ENCODE measurements at places on chromosomes 7 and 10.

DNA sequence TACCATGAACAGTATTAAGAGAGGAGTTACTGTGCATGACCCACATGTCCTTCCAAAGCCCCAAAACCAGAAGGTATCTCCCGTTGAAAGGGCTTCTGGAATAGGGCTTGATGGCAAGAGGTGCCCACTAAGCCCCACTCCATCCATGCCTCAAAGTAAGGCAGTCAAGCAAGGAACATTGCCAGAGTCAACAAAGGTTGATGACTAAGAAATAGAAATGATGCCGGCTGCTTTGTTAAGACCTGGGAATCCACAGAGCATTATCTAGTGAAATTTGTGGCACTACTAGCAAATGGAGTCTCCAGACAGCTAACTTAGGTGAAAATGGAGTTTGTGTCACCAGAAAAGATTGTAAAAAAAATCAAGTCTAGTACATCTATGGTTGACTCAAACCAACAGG lies 6.2 kb downstream of the SFR1 start:
- DNase-seq, result no peak

DNA sequence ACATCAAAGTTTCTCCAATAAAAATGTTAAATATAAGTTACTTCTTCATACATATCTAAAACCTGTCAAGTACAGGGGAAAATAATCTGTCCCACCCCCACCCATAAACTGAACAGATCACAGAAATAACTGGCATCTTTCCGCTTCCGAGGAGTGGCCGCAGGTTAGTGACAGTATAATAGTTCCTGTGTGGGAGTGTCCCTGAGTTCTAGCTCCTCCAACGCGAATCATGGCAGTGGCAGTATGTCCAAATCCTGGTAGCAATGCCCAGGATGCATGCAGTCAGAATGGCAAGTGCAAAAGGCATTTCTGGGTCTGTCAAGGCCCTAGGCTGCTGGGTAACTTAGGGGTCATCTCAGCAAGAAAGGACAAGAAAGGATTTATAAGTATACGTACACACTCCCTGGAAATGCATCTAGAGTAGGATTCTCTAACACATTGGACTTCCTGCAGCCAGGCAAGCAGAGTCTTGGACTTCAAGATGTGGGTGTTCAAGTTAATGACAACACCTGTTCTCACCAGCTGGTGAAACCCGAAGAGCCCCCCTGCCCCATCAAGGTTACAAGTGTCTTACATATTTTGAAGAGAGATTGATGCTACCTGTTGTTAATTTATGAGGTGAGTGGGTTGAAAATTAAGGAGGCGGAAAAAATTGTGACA lies 94.4 kb upstream of the COL1A2 start:
- no peak for DNase-seq

DNA sequence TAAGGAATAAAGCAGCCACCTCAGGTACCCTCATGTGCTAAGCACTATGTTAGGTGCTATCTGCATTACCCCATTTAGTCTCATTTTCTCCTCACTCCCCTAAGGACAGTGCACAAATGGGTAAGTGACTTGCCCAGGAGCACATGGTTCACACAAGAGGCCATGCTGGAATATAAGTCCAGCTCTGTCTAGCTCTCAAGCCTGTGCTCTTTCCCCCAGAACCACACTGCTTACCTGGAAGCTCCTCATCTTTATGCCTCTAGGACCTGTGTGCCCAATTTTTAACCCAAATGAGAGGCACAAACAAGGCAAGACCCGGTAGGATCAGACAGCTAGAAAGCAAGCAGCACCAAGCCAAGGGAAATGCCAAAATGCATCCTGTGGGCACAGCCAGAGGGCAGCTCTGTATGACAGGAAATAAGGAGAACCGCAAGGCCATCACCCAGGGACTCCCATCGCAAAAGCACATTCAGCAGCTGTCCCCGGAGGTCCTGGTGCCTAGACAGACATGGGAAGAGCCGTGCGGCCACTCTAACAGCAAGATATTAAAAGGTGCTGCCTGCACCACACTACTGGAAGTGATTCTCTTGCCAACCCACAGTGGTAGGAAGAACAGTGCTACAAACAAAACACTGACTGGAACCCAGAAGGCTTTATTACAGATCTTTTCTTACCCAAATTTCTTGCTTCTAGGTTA lies 88.1 kb downstream of the GSAP start:
- no peak for DNase-seq

DNA sequence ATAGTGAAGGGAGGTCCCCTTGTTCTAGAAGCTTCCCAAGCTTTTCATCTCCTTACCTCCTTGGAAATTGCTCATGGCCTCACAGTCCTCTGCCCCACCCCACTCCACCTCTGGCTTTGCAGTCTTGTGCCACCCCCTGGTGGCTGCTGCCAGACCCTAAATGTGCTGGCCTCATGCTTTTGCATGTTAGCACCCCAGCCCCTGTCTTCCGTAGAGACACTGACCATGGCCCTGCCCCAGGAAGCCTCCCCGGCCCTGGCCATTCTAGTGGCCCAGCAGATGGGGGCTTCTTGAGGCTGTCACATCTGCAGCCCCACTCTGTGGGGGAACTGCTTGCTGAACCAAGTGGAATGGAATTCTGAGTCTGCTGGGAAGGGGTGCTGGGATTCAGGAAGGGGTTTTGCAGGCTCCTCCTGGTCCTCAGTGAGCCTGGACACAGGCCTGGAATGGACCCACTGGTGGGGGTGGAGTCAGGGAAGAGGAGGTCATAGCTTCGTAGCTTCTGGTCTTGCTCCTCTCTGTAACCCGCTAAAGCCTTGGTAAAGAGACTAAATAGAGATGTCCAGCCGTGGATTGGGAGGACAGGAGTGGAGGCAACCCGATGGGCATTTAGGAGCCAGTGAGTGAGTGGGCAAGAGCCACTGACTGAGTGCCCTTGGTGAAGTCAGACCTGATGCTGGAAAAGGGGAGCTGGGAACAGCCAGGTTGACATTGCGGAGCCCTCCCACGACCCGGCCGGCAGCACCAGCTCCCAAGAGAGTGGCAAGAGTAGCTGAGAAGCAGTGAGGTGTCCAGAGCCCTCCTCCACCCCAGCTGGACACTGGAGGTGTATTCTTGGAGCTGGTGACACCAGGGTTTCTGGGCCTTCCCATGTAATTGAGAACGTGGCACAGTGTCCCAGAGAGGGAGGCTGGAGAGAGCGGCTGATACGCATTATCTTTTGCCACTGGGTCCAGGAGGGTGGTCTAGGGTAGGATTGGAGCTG lies 20.9 kb downstream of the RAMP3 start:
- DNase-seq, result no peak

GRCh38 chr10:26251925-26252324 lies 35.4 kb downstream of the GAD2 start:
- DNase-seq, result no peak

DNA sequence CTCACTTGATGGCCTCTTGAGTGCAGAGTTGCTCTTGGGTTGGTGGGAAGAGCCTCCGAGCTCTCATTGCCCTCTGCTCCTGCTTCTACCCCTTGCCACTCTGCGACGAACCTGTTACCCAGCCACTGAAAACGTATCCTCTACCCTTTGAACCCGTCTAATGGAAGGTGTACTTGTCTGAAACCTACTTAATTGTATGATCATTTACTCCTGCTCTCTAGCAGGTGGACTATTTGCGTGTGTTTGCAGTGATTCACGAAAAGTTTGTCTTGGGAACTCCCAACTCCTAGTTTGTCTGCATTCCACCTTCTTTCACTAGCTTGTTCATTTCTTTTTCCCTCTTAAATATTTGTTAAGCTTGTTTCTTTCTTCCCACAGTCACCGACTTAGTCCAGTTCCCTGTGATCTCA lies 503 bp downstream of the CROT start:
- no peak for DNase-seq

DNA sequence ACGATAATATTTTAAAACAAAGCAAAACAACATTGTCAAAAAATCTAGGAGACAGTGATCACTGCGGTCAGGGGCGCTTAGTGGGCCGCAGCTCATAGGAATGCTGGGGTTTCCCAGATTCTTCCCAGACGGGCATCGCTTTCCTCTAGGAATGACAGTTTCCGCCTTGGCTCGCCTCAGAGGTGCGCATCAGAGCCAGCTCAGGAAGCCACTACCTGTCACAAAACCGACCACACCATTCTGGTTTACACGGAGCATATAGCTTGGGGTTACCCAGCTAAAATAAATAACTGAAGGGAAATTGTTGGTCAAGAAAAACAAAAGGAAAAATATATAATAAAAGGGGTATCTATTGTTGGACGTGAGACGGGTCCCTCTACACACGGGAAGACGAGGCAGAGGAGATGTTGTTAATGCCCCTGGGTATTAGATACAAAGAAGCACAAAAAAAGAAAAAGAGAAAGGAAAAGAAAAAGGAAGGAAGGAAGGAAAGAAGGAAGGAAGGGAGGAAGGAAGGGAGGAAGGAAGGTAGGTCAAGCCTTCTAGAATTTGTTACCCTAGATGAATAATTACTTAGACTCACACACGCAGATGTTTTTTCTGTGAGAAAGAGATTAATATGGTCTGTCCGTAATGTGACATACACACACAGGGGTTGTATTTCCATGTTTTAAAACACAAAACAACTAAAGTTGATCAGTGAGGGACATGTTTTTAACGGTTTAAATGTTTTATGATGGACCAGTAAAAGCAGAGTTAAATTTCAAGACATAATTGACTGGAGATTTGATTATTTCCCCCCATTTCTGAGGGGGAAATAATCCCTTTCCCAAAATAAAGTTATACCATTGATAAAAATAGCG lies 292.4 kb upstream of the NFE2L3 start:
- DNase-seq, result no peak

GRCh38 chr10:79258894-79259293 lies 88.4 kb upstream of the PPIF start:
- no peak for DNase-seq
